ENCODE measurements at places on chromosomes 11 and 22.

GRCh38 chr11:64562723-64563351 is 28.2 kb upstream of the SLC22A12 start:
- DNase-seq = no peak

GRCh38 chr11:111063726-111064517 is 181.6 kb upstream of the POU2AF2 start:
- peak; percentile 80 for DNase-seq

DNA sequence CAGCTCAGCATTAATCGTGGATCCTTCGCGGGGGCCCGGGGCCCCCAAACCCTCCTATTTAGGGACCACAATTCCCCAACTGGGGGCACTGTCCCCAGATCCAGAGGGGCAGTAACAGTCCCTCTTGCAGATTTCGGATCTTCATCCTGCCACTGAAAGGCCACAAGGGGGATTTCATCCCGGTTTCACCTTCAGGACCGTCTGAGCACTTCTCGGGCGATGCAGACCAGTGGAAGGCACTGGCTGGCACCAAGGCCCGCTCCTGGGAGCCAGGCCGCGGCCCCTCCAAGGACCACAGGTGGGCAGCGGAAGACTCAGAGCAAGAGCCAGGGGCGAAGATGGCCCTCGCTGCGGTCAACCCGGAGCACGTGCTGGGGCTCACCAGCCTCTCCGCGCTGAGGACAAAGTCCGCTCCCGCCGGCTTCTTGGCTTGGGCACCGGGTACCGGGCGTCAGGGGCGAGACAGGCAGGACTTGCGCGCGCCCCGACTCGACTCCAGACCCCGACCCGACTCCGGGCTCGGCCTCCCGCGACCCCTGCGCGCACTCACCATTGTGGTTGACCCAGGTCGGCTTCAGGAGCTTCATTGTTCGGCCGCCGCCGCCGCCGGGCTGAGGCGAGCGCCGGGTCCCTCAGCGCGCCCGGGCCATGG is 517 bp downstream of the HIRA start:
- peak; percentile 75 for DNase-seq

DNA sequence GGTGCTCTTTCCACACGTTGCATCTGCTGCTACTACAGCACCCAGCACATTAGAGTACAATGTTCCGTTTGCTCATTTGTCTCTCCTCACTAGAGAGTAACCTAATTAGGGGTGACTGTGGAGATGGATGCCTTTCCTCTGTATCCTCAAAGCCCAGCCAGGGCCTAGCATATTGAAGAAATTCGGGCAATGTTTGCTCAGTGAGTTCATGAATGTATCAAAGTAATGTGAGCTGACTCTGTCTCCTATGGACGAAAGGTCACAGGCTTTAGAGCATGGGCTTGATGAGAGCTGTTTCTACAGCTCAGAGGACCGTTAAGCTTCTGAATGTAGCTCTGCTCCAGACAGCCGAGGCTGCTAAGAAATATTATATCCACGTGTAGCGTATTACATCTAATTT is 67.5 kb downstream of the C11orf58 start:
- DNase-seq = no peak

DNA sequence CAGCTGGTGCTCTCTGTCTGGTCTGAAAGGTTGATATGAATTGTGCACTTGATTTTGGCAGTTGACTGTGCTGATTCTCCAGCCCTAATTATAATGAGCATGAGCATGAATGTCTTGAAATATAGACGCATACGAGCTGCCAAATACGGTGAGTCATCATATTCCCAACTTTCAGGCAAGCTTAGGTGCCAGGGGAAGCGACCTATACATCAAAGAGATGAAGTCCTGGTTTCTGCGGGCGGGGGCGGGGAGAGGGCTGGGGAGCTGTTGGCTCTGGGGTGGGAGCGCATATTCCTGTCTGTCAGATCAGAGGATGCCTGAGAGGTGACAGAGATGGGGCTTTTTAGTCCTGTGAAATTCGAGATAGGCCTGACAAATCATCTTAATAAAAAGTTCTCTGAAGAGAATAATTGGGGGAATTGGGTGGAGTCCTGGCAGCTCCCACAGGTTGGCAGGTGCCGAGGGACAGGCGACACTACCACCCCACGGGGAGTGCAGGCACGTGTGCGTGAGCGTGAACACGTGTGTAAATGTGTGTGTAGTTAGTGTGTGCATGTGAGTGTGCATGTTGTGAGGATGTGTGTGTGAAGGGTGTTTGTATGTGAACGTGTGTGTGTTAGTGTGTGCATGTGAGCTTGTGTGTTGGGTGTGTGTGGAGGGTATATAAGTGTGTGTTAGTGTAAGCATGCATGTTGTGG is 865.3 kb downstream of the TBC1D22A start:
- DNase-seq = no peak

- DNase-seq = no peak
Measured at GRCh38 chr11:13942971-13943381, 19.5 kb upstream of the SPON1 start.

DNA sequence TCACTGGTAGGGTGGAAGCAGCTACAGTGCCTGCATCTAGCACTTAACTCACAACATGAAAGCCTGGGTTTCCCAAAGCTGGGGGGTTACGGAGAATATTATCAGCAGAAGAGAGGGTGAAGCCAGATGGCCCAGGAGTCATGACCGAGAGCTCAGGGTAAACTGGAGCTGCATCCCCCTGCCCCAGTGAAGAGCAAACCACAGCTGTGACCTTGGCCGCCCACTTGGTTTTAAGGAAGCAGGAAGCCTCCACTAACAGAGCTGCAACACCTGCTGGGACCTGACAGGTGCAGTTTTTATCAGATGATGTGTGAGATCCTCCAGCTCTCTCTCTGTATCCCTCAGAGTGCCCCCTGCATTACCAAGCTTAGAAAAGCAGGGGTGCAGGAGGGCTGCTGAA is 20.9 kb downstream of the TCP11L1 start:
- DNase-seq = no peak

- no peak for DNase-seq
Measured at GRCh38 chr22:37487571-37487970, 1.4 kb upstream of the MFNG start.

GRCh38 chr11:11217289-11217928 is 135.6 kb downstream of the CSNK2A3 start:
- DNase-seq = no peak

GRCh38 chr22:28002181-28002700 is 83.2 kb upstream of the PITPNB start:
- DNase-seq = peak; percentile 75

- peak; percentile 77 for DNase-seq
Measured at GRCh38 chr22:46087816-46088277, 62.5 kb upstream of the PPARA start.
